Hypothalamus (tissue), 51 donors: ENCODE measurements at places on chromosomes 4 and X.

GRCh38 chrX:24153178-24153795, 3.8 kb downstream of the ZFX start:
- no peak for DNase-seq

DNA sequence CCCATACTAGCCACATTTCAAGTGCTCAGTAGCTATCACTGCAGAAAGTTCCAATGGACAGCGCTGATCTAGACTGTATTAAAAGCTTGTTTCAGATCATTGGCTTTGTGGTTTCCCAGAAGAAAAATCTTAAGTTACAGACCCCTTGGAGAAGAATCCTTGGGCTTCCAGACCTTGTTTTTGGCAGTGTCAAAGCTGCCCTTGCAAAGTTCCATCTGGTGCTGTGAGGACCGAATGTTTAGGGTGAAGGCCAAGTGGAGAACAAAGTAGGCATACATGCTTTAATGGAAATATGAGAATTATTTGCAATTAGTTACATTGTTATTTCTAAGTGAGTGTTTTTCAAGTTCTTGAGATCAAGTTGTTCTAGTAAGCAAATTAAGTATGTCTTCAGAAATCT, 144.7 kb downstream of the FRMPD4 start:
- DNase-seq = no peak

DNA sequence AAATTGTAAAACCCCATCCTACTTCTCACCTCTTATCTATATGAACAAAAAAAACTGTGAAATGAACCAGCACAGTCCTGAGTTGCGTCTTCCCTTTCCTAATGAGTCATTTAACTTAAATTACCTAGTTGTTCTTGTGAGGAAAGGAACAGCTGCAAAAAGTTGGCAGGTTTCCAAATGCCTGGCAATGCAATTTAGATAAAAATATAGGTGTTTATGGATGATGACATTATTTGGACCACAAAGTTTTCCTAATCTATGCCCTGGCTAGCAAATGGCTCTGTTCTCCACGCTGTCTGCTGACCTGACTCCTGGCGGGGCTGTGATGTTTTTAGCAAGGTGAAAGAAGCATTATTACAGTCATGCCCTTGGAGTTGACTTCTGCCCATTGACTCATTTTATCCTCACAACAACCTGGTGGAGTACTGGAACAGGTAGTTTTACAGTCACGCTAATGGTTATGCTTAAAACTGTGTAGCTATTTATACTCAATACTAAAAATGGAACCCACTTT, 29.8 kb upstream of the RELL1 start:
- DNase-seq = no peak

DNA sequence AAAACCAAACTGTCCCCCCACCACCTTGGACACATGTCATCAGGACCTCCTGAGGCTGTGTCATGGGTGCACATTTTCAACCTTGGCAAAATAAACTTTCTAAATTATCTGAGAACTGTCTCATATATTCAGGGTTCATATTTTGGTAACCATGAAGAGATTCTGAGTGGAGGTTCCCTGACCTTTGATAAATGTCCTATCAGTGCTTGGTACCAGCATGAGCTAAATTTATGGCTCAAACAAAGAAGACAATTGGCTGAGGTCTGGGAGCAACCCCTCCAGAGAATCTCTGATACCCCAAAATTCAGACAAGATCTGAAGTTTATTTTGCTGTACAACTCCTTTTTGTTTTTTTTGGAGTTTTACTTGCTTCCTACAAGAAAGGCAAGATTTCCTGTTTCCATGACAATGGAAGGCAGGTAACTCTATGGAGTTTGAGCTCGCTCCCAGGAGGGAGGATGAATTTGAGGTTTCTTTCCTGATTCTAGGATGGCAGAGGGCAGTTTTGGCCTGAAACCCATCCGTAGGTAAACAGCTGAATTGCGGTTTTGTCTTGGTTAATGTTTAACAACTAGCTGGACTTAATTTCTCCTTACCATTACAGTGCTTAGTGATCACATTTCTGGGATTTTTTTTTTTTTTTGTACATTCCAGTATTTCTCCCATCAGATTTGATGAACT, 14.5 kb downstream of the UGT2B15 start:
- DNase-seq = no peak

DNA sequence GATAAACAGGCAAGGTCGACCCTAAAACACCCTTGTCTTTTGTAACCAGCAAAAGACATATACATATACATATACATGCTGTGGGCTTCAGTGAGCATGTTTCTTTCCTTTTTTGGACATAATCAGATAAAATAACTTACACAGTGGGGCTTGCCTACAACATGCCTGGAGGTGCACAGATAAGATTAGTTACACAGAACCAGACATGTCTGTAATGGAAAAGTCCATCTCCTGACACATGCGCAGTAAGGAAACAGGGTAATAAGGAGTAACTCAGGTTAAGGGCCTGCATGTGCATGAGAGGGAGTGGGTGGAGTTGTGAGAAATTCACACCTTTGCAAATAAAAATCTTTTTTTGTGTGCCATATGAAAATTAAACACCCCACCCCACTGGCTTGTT, 3.4 kb downstream of the UGT2A1 start:
- no peak for DNase-seq

- no peak for DNase-seq
Observed at GRCh38 chr4:144338148-144338547, 197.6 kb upstream of the GYPA start.

DNA sequence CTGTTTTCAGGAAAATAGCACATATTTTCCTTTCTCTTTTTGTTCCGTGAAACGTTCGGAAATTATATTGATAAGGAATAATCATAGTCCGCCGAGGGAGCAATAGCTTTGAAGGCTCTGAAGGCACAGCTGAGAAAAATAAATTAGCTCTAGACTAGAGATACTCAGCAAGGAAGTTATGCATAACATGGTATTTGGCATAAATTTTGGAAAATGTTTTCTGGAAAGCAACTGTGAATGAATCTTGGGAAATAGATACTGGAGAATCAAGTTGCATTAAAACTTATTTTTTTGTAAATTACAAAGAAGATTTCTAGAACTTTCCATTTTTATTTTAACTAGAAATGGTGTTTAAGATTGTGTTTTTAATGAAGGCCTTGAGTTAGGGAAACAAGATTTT, 92.4 kb downstream of the HPRT1 start:
- no peak for DNase-seq

- no peak for DNase-seq
Observed at GRCh38 chr4:174631901-174632758, 109.8 kb upstream of the HPGD start.

- DNase-seq = no peak
Observed at GRCh38 chrX:143472347-143472938, 44.8 kb downstream of the SPANXN3 start.

DNA sequence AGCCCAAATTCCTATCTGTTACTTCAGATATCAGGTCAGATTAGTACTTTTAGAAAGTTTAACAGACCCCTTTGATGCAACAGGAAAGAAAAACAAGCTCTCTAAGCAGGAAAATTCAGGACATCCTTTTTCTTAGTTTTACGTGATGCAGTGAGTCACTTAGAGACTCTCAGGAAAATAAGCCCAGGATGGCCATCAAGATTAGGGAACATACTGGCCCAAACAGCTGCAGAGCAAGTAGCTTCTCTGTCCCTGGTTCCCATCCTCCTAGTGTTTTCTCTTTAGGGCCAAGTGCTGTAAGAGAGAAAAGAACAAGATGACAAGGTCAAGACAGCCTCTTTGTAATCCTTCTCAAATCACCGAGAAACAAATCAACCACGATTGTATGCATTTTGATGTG, 219.1 kb downstream of the ZNF674 start:
- DNase-seq = no peak

DNA sequence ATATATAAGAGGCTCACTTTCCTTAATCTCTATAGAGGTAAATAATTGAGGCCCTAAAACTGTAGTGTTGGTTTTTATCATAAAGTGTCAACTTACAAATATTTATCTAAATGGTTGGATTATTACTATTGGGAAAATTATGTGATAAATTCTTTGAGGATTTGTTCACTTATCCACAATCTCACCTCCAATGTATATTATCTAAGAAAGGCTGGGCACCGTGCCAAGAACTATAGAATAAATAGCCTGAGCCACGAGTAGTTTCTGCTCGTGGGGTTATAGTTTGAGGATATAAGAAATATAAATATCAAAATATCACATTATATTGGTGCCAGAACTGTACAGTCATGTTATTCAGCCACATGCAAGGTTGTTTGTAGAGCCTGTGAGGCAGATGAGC, 177.9 kb downstream of the VEGFC start:
- DNase-seq = no peak

DNA sequence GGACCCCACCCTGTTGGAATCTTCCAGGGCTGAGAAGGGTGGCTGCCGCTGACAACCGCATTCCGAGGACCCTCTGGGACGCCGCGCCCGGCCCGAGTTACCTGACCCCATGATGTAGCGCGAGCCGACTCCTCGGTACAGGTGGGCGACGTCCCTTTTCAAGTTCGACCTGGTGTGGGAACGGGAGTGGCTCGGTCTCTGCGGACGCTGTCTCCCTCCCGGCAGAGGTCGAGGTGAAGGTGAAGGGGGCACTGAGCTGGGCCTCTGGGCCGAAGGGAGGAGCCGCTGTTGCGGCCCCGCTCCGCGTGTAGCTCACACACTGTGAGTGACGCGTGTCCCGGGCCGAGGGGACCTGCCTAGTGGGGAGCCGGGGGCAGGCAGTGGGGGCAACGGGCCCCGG, 4.5 kb downstream of the GTPBP6 start:
- DNase-seq = no peak

DNA sequence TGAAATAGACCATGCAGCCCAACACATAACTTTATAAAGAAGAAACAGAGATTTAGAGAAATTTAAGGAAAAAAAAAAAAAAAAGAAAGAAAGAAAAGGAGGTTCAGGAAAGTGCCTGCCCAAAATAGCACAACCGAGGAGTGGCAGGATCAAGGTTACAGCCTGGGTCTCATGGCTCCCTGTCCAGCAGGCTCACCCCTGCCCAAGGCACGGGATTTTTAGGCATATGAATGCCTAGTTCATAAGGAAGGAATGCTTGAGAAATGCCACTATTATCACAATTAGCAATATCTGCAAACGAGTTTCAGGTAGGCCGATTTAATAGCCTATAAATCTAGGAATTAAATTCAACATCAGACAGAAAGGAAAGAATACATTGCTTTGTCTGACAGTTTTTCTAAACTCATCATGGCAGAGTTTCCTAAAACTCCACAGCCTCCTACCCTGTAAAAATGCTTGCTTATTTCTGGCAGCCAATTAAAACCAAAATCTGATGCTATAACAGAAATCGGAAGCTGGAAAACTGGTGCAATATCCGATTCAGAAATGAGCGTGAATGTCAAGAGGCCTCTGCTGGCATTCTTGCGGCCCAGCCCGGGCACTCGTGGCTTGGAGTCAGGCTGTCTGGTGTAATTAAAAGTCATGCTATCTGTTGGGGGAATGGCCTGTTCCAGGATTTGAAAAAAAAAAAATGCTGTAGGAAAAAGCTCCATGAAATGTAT, 63.5 kb downstream of the GEMIN8 start:
- peak; percentile 0 for DNase-seq

- peak; percentile 37 for DNase-seq
Observed at GRCh38 chr4:147019091-147019490, 73.4 kb upstream of the TTC29 start.

- DNase-seq = no peak
Observed at GRCh38 chr4:25865586-25865985, 2.8 kb upstream of the SEL1L3 start.

- DNase-seq = peak; percentile 50
Observed at GRCh38 chr4:4791299-4792111, 68.0 kb upstream of the MSX1 start.

- DNase-seq = no peak
Observed at GRCh38 chr4:85741381-85741780, 266.4 kb downstream of the ARHGAP24 start.

- no peak for DNase-seq
Observed at GRCh38 chr4:45751877-45752530, 371.9 kb downstream of the GABRG1 start.

GRCh38 chr4:137067735-137068134, 464.6 kb downstream of the PCDH18 start:
- DNase-seq = no peak

DNA sequence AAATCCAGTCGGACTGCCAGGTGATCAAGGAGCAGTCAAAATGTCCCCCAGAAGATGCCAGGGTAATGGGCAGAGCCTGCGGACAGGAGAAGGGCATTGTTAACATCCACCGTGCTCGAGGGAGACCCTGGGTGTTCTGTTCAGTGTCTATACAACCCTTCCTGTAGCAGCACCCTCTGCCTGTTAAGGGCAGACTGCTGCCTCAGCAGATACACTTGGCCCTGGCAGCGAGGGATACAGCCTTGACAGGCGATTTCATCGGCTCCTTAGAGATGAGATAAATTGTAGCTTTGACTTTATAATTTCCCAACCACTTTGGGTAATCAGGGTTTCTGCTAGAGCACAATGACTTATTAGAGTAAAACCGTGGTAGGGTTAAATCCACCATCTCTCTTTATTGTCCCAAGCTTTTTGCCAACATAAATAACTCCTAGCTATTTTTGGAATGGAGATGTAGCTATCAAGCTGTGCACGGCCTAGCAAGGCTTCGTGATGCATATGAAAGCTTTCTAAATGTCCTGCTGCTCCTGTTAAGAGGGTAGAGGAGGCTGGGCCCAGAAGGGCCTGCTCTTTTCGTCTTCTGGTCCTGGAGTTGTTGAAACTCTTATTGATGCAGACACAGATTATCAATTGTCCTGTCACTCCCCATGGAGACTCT, 195.9 kb downstream of the CPEB2 start:
- no peak for DNase-seq

- no peak for DNase-seq
Observed at GRCh38 chrX:2503591-2504500, 3.1 kb upstream of the DHRSX start.

DNA sequence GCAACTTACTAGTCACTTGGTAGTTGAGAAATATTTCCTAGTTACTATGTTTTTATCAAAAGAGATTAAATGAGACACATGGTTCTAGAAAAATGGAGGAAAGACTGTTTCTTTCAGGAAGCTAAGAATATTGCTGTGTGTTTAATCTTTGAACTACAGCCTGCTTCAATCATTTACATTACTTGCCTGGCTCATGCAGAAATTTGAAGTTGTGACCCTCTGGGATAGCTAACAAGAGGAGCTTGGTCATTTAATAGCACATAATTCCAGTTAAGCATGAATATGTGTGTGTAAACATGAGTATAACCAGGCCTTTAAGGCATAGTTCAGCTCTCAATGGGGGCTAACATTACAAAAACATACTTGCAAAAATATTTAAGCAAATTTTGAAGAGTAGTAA, 44.6 kb upstream of the SLC25A4 start:
- DNase-seq = no peak

DNA sequence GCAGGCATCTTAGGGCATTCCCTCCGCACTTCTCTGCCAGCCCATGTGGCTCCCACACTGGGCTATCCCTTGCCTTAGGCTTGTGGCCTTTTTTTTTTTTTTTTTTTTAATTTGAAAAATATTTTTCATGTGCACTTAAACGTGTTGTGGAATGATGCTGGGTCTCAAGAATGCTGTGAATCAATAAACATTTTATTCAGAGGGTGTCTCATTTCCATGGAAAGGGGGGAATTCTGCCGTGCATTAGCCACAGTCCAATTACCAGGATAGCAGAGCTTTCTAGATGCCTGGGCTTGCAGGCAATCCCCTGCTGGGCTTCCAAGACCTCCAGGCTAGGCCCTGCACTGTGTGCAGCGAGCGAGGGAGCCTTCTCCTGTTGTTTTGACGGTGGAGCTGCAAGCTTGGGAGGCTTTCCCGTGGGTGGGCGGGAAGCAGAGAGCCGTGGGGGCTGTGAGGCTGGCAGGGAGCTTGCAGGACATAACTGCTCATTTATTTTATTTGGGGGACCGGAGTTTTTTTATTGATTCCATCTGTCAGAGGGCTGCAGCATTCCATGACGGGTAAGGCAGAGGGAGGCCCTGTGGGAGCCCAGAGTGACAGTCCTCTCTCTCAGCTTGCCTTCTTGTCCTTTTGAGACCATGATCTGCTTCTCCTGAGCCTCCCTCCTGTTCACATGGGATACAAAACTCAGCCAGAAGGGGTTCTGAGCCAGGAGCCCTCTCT, 2.6 kb upstream of the CPZ start:
- DNase-seq = no peak
